ENCODE measurements at places on chromosomes 2 and 18. TPM values are rescaled to one million over a fixed set of nuclear protein-coding genes. Genes with fewer than 3 reads are reported as not detected.

Gene CD8B2
- not detected for total RNA-seq

Gene CCDC148
- total RNA-seq: not detected

Gene PLEK
- not detected for total RNA-seq

Gene ACAA2
- total RNA-seq: 33.8 TPM

Gene DTNA
- 6.9 TPM for total RNA-seq

Gene TUBB8B
- not detected for total RNA-seq

Gene RAB10
- 155 TPM for total RNA-seq

Gene TGFA
- 193 TPM for total RNA-seq

Gene TEX44
- not detected for total RNA-seq

Gene HOXD12
- total RNA-seq: 0.60 TPM

Gene COLEC11
- total RNA-seq: not detected

Gene ALPI
- total RNA-seq: not detected

Gene CCDC141
- total RNA-seq: under 0.01 TPM

Gene PROKR1
- total RNA-seq: not detected

Gene SERPINB4
- not detected for total RNA-seq

Gene TUBA3E
- total RNA-seq: not detected

Gene RUFY4
- not detected for total RNA-seq

Gene FLACC1
- 1.1 TPM for total RNA-seq

Gene TUBA4B
- total RNA-seq: not detected

Gene OR6B2
- not detected for total RNA-seq

Gene CD302
- 3.9 TPM for total RNA-seq

Gene GPR75
- total RNA-seq: 2.4 TPM

Gene STAT4
- total RNA-seq: 0.11 TPM

Gene PMS1
- total RNA-seq: 15.5 TPM

Gene HOXD13
- 5.3 TPM for total RNA-seq

Gene CPO
- total RNA-seq: not detected

Gene CYP26B1
- total RNA-seq: 1.6 TPM

Gene ICA1L
- total RNA-seq: 5.9 TPM

Gene M1AP
- not detected for total RNA-seq

Gene AQP4
- not detected for total RNA-seq

All from A375 (cell line).